Testis (tissue), 5 donors: ENCODE measurements at places on chromosomes 12 and 14.
A peak's percentile ranks its signal among the peaks of the same experiment; 100 is the strongest.

- no peak for DNase-seq
Measured at GRCh38 chr12:45591635-45592034, 137.9 kb upstream of the ARID2 start.

- DNase-seq = no peak
Measured at GRCh38 chr12:116454950-116455447, 104.2 kb upstream of the MAP1LC3B2 start.

GRCh38 chr14:95440951-95441350 is 75.5 kb downstream of the SYNE3 start:
- no peak for DNase-seq

- no peak for DNase-seq
Measured at GRCh38 chr12:40874868-40875267, 182.6 kb downstream of the CNTN1 start.

GRCh38 chr14:95483309-95484165 is 32.9 kb downstream of the SYNE3 start:
- DNase-seq = peak; percentile 62

- no peak for DNase-seq
Measured at GRCh38 chr12:109734219-109735000, 20.8 kb downstream of the FAM222A start.

- no peak for DNase-seq
Measured at GRCh38 chr12:90062799-90063198, 354.2 kb upstream of the ATP2B1 start.

DNA sequence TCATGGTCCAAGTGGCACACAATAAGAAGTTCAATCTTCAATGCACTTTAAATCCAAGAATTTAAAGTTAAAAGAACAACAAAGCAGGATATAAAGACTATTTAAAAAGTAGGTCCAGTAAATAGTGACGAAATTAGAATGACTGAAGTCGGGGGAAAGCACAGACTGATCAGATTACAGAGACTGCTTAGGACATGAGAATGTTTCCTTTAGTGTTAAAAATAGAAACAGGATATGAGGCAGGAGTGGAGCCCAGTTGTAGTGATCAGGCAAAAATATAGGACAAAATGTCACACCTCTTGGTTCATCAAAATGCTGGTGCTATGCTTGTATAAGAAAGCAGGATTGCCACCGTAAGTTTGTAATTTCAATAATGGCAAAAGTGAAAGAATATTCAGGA is 52.2 kb upstream of the CD163 start:
- DNase-seq = peak; percentile 16

GRCh38 chr12:69112616-69113015 is 126.8 kb upstream of the CPSF6 start:
- no peak for DNase-seq

DNA sequence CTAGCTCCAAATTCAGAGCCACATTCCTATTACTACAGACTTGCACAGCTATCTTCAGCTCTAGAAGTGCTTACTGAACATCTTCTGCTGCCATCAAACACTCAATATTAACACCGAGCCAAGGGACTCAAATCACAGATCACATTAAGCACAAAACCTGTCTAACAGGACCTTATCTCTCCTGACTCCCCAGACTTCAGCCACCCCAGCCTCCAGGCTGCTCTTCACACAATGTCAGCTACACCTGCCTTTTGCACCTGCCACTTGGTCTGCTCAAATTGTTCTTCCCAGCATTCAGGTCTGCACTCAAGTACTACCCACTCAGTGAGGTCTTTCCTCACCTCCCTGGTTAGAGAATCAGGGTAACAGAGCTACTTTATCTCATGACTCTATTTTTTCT is 57.1 kb downstream of the GALC start:
- DNase-seq = no peak

DNA sequence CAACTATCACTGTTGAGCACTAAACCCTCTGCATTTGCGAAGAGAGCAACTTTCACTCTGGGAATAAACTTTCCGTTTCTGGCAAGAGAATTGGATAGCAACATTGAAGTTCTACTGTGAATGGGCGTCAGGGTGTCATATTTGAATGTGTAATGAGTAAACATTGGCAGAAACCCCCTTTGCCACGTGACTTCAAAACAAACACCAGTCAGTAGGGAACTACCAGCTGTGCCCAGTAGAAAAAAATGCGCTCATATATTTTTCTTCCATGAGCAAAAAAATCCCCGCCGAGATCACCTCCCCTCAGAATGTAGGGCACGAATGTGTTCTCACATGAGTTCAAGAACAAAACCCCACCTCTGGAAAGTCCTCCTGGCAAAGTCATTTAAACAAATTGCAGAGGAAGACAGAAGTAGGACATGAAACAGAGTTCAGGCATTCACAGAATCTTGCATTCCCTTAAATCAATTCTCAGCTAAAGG is 80.6 kb downstream of the BTG1 start:
- no peak for DNase-seq

- DNase-seq = no peak
Measured at GRCh38 chr12:48980953-48981756, 3.0 kb downstream of the WNT1 start.

DNA sequence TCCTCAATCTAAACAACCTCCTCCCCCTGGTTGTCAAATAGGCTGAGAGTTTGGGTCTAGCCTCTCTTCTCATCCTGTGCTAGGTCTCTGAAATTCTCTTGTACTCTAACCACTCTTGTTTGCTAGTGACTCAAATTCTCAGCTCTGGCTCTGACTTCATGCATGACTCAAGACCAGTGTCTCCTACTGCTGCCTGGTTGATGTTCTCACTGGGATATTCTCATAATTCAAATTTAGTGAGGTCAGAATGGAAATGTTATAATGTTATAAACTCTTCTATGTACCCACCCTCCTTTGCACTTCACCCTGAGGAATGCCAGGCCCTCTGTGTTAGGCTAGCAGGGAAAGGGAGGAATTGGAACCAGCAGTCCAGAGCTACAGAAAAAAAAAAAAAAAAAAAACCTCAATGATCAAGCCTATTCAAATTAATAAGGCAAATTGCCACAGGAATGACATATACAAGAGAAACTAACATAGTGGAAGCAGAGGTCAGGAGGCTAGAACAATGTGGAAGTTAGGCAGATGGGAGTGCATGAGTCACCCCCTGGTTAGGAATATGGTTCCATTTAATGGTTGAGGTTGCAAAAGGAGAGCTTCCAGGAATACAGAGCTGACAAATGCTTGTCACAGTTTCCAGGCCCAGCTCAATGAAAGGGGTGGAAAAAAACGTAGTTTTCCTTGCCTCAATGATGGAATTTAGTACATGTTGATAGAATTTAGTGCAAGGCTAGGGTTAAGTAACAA is 459.5 kb downstream of the RMST start:
- DNase-seq = no peak

DNA sequence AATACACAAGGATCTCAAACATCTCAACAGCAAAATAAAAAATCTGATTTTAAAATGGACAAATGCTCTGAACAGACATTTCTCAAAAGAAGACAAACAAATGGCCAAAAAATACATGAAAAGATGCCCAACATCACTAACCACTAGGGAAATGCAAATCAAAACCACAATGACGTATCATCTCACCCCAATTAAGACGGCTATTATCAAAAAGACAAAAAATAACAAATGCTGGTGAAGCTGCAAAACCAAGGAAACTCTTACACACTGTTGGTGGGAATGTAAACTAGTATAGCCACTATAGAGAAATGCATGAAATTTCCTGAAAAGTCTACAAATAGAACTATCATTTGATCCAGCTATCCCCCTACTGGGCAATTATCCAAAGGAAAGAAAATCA is 145.0 kb downstream of the BTG1 start:
- DNase-seq = no peak

DNA sequence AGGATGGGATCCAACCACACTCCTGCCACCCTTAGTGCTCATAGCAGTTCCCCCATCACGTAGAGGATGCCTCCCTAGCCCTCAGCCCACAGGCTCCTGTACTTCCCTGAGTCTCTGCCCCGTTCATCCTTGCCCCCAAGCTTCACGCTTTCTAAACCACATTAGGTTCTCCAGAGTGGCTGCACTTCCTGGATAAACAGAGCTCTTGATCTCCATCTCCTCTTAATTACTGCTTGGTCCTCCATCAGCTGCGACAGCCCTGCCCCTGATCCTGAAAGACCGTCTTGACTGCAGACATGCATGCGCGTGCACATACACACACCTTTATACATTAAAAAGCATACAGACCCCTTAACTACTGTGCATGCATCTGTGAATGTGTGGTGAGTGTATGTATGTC is 530.0 kb downstream of the BCL11B start:
- no peak for DNase-seq

GRCh38 chr12:23098517-23098916 is 473.5 kb downstream of the ETNK1 start:
- DNase-seq = no peak

DNA sequence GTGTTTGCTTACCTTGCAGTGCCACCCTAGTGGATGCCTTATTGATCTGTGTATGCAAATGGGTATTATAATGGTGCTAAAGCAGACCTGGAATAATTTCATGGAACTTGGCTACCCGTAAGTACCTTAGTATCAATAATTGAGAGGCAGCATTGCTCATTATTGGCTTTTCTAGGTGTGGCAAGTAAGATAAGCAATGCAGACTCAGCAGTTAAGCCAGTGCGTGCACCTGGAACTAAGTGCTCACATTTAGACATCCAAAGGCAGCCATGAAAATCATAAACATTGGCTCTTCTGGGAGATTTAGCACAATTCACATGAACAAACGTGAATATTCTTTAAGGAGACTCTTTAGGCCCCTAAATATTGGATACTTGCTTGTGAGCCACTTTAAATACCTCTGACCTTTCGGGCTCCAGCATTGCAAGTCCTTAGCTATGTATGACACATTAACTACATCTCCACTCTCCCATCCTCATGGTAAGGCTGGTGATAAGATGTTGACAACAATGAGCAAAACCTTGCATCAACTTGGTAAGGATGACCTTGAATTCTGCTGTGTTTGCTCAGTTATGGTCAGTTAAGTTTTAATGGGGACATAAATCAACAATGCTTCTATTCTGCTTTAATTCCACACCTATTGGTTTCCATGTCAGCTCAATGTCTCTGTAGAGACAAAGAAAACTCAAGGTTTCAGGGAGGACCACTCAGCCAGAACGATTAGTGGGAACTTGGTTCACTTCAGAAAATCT is 112.0 kb downstream of the SLC5A8 start:
- DNase-seq = no peak

- DNase-seq = no peak
Measured at GRCh38 chr14:103140316-103141109, 17.3 kb downstream of the TNFAIP2 start.

DNA sequence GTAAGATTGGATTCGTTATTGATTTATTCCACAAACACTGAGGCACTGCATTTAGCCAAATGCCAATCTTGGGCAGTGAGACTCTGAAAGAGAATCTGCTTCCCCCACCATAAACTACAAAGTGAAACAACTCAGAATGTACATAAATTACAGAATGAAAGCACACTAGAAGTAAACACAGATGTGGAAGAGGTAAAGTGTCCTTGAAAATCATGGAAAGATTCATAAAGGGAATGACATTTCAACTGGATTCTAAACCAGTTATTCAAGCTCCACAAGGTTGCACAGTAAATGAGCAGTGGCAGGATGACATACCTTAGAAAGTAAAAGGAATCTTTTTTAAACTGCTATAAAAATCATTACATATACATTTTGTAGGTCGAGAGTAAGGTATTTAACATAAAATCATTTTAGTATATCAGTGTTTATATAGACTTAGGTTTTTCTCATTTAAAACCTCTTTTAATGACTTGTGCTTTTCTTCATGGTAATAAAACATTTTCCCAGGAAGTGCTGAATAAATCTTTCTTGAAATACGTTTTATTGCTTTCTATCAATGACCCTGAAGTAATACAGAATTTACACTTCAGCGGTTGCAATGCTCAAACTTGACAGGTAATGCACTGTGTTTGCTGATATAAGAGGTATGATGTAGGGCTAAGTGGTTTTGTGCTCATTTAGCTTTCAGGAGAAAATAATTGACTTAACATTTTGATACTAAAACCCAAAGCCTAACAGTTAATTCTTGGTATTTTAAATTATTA is 270.6 kb downstream of the NAV3 start:
- no peak for DNase-seq

DNA sequence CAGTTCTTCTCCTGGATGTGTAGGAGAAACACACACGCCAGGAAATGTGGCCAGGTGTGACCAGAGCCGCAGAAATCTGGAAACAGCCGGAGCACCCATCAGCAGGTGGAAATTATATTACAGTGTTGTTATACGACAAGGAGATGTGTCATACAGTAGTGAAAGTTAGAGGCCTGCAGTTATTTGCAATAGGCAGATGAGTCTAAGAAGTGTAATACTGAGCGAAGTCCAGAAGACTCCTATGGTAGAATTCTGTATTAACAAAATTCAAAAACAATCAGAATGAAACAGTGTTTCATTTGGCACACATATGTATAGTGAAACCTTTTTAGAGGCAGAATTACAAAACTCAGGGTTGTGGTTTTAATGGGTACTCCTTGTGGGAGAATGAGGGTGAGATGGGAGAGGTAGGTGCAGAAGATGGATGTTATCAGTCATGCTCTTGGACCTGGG is 39.3 kb upstream of the AMN start:
- no peak for DNase-seq
